ENCODE measurements at places on chromosomes 7 and 10. TPM values are rescaled to one million over a fixed set of nuclear protein-coding genes. Genes with fewer than 3 reads are reported as not detected.

DNA sequence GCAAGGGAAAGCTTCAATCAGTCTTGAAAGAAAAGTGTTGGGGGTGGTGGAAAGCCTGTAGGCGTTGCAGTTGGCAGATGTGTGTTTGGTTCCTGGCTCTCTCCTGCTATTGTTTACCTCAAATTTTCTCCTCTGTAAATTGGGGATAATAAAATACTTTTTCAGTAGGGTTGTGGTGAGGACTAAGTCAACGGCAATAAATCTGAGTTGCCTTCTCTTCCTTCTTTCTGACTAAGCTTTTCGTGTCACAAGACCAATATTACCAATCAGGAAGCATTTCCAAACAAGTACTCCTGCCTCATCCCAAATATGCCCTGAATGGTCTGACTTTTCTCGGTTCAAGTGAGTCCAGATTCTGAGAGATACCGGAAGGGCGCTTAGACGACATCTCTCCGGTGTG, 54.0 kb downstream of the CREB5 start:
- H3K36me3 ChIP-seq, result no peaks in the 10 kb centered on the region
- H3K4me3 ChIP-seq, result no peak overlapping the region
- no peaks in the 10 kb centered on the region for H3K27me3 ChIP-seq
- no peak for ATAC-seq
- no peak overlapping the region for H3K27ac ChIP-seq

- peak overlapping the region; percentile 98 for H3K27ac ChIP-seq
- no peaks in the 10 kb centered on the region for H3K27me3 ChIP-seq
- no peaks in the 10 kb centered on the region for H3K36me3 ChIP-seq
- no peak for ATAC-seq
Observed at GRCh38 chr7:27095050-27095896, 527 bp downstream of the HOXA1 start.

- H3K36me3 ChIP-seq, result no peaks in the 10 kb centered on the region
- no peak overlapping the region for H3K27ac ChIP-seq
- no peak for ATAC-seq
- H3K4me3 ChIP-seq, result no peak overlapping the region
- H3K4me1 ChIP-seq, result peaks cover 6% of the 10 kb centered on the region
Observed at GRCh38 chr7:148091882-148092281, 498.7 kb upstream of the C7orf33 start.

DNA sequence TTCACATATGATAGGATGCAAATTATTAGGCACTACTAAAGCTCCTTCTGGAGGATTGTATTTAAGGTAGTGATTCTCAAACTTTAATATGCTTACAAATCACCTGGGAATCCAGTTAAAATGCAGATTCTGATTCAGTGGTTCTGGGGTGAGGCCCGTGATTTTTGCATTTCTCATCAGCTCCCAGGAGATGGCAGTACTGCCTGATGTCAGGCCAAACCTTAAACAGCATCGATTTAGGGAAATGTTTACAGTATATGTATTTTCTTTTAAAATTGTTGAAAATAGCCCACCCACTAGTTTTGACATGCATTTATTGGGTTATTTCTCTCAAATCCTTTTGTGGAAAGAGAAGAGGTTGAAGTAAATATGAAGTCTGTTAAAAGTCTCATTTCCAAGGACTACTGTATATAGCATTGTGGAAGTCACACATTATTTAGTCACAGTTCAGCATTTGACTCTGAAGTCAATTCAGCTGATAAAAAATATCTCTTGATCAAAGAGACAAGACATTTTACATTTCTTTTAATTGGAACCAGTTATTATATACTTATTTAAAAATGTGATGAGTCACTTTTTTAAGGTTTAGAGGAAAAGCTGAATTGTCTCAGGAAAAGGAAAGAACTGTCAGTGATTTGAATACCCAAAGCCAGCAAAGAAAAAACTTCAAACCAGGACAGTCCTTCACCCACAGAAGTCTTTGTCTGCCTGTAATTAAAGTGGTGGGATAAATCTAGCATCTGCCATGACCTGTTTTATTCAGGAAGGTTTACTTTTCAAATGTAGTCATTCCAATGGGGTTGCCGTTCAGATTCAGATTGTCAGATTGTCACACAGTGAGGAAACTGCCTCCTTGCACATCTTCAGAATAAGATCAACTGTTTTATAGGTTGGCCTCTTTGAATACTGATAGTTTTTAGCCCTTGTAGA, 21.1 kb upstream of the HBP1 start:
- peaks cover 2% of the 10 kb centered on the region for H3K4me1 ChIP-seq
- no peaks in the 10 kb centered on the region for H3K36me3 ChIP-seq
- peak; percentile 43 for ATAC-seq
- H3K27ac ChIP-seq, result no peak overlapping the region
- no peaks in the 10 kb centered on the region for H3K27me3 ChIP-seq

DNA sequence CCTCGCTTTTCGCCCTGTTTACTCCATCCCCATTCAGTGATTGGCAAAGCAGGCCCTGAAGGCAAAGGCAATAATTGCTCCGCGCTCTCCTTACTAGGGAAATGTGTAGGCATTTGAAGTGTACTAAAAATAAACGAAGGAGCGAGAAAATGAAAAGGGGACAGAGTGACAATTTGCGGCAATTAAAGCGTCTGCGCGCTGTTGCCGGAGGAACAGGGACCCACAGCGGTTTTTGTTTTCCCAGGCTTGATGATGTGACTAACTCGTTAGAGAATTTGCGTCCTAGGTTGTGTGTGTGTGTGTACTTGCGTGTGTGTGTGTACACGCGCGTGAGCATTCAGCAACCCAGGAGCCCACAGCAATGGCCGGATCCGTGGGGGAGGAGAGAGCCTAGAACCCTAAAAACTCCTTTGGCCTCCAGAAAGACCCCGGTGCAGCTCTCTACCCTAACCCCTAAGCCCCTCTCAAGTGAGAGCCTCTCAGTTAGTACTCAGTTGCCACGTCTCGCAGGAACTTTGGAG, 7.8 kb upstream of the DLX6 start:
- H3K4me1 ChIP-seq, result peaks cover under 1% of the 10 kb centered on the region
- no peaks in the 10 kb centered on the region for H3K36me3 ChIP-seq
- no peak for ATAC-seq
- no peak overlapping the region for H3K27ac ChIP-seq

The HPSE2 gene
- total RNA-seq, result 72.5 TPM

- H3K4me3 ChIP-seq, result no peak overlapping the region
- no peak overlapping the region for H3K27ac ChIP-seq
- H3K36me3 ChIP-seq, result no peaks in the 10 kb centered on the region
- no peaks in the 10 kb centered on the region for H3K4me1 ChIP-seq
- no peaks in the 10 kb centered on the region for H3K27me3 ChIP-seq
Observed at GRCh38 chr10:95941115-95941514, 33.3 kb downstream of the CC2D2B start.

GRCh38 chr10:43255634-43256431, 11.0 kb downstream of the RASGEF1A start:
- no peaks in the 10 kb centered on the region for H3K4me1 ChIP-seq
- no peak for ATAC-seq

GRCh38 chr10:83119346-83119745, 1020.0 kb upstream of the GHITM start:
- H3K27me3 ChIP-seq, result no peaks in the 10 kb centered on the region
- ATAC-seq, result no peak
- H3K36me3 ChIP-seq, result no peaks in the 10 kb centered on the region
- no peak overlapping the region for H3K27ac ChIP-seq
- no peak overlapping the region for H3K4me3 ChIP-seq

- no peaks in the 10 kb centered on the region for H3K4me1 ChIP-seq
- no peak overlapping the region for H3K4me3 ChIP-seq
- no peaks in the 10 kb centered on the region for H3K27me3 ChIP-seq
- no peak for ATAC-seq
- no peaks in the 10 kb centered on the region for H3K36me3 ChIP-seq
Observed at GRCh38 chr7:57388761-57389160, 61.2 kb upstream of the ZNF716 start.

The ARHGAP22 gene
- 5.8 TPM for total RNA-seq

The ABCB1 gene
- 5.6 TPM for total RNA-seq

DNA sequence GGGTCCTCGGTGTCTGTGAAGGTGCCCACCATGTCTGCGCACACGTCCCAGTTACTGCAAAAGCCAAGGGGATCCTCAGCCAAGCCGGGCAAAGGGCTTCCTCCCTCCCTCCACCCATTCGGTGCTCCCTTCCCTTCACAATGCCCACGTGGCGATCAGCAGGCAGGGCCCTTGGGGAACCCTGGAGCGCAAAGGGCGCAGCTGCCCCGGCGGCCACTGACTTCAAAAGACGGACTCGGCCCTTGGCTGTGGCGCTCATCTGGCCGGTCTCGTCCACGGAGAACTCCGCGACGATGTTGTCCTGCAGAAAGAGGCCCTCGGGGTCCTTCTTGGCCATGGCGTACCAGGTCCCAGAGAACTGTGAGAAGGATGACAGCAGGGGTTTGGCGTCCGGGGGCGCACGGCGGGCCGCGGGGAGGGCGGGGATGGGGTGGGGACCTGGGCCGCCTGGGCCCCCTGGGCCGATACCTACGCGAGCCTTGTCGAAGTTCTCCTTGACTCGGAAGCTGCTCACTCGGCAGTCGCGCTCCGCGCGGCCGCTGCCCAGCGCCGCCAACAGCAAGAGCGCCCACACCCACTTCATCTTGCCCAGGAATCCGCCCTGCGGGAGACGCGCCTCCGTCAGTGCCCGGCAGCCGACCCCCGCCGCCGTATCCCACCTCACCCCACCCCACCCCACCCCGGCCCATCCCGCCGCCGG, 439 bp downstream of the RBP4 start:
- H3K36me3 ChIP-seq, result no peaks in the 10 kb centered on the region
- peaks cover 61% of the 10 kb centered on the region for H3K27me3 ChIP-seq
- no peak overlapping the region for H3K27ac ChIP-seq
- peak; percentile 42 for ATAC-seq

The CHN2 gene
- 10.3 TPM for total RNA-seq

The ERVW-1 gene
- not detected for total RNA-seq

DNA sequence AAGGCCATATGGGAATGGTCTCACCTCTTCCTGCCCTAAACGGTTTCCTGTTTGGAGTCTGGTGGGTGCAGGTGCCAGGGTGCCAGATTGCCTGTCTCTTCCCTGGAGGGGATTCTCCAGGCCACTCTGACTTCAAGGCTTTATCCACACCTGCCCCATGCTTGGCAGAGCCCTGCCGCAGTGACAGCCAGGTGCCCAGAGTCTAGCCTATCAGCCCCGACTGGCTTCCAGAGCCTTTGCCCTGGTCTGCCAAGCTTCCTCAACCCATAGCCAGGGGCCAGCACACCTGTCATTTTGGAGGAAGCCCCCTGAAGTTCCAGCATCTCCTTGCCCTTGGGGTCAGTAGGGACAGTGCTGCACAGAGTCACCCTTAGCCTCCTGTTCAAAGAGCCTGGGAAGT, 21.6 kb downstream of the TBATA start:
- ATAC-seq, result no peak
- no peak overlapping the region for H3K4me3 ChIP-seq
- no peaks in the 10 kb centered on the region for H3K36me3 ChIP-seq
- H3K27ac ChIP-seq, result no peak overlapping the region
- no peaks in the 10 kb centered on the region for H3K4me1 ChIP-seq
- H3K27me3 ChIP-seq, result peaks cover 9% of the 10 kb centered on the region

The AFAP1L2 gene
- 20.5 TPM for total RNA-seq

GRCh38 chr7:35748371-35748770, 52.5 kb upstream of the SEPTIN7 start:
- H3K27ac ChIP-seq, result no peak overlapping the region
- no peaks in the 10 kb centered on the region for H3K4me1 ChIP-seq
- no peaks in the 10 kb centered on the region for H3K27me3 ChIP-seq
- ATAC-seq, result no peak

The IFIT3 gene
- 9.5 TPM for total RNA-seq

- no peak for ATAC-seq
- no peaks in the 10 kb centered on the region for H3K4me1 ChIP-seq
- H3K27ac ChIP-seq, result no peak overlapping the region
- H3K27me3 ChIP-seq, result no peaks in the 10 kb centered on the region
- no peaks in the 10 kb centered on the region for H3K36me3 ChIP-seq
- H3K4me3 ChIP-seq, result no peak overlapping the region
Observed at GRCh38 chr7:48742079-48742798, 182.1 kb upstream of the CDC14C start.

DNA sequence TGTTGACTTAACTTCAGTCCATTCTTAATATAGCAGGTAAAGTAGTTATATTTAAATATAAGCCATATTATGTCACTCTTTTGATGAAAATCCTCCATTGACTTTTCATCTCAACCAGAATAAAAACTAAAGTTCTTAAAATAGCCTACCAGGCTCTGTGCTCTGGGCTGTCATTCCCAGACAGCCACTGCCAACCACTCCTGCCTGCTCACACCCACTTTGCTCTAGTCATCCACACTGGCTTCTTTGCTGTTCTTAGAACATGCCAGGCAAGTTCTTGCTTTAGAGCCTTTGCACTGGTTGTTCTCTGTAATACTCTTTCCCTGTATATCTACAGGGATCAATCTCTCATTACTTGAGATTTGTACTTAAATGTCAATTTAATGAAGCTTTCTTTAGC, 80.6 kb downstream of the ZEB1 start:
- no peaks in the 10 kb centered on the region for H3K27me3 ChIP-seq
- no peak overlapping the region for H3K4me3 ChIP-seq
- H3K36me3 ChIP-seq, result no peaks in the 10 kb centered on the region
- ATAC-seq, result no peak
- H3K27ac ChIP-seq, result no peak overlapping the region

The SLC26A3 gene
- total RNA-seq, result 10.3 TPM

- peaks cover 29% of the 10 kb centered on the region for H3K4me1 ChIP-seq
- no peaks in the 10 kb centered on the region for H3K27me3 ChIP-seq
- H3K36me3 ChIP-seq, result no peaks in the 10 kb centered on the region
- H3K4me3 ChIP-seq, result peak overlapping the region; percentile 67
- peak; percentile 92 for ATAC-seq
Observed at GRCh38 chr10:50417886-50418830, 166.8 kb upstream of the ASAH2 start.

DNA sequence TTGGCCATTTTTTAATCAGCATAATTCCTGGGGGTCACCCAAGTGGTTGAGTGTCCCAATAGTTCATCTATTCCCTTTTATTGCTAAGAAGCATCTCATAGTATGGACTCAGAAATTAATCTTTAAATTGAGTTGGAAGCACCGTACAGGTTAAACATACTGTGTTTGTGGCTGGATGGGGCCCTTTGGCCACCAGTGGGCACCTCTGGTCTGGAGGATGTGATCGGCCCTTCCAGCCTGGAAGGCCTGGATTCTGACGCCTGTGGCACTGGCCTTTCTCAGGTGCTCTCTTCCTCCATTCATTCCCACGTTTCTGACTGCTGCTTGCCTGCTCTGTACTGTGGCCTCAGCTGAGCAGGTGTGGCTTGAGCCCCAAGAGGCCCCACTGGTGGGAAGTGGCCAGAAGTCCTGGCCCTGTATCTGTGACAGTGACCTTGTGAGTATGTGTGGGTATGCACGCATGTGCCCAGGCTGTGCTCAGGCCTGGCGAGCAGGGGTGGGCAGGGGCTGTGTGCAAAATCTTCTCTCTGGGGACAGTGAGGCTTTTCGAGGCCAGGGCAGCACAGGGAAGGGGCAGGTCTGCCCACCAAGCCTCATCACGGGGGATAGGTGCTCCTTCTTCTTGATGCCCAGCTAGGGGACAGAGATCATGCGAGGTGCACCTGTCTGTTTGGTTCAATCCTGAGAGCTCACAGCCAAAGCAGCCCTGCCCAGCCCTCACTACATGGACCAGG, 30.1 kb downstream of the LDB3 start:
- no peaks in the 10 kb centered on the region for H3K36me3 ChIP-seq
- H3K27me3 ChIP-seq, result no peaks in the 10 kb centered on the region
- H3K27ac ChIP-seq, result no peak overlapping the region
- no peak overlapping the region for H3K4me3 ChIP-seq
- H3K4me1 ChIP-seq, result no peaks in the 10 kb centered on the region

GRCh38 chr10:79492256-79492655, 20.1 kb upstream of the EIF5AL1 start:
- no peak for ATAC-seq
- H3K27me3 ChIP-seq, result peaks cover 4% of the 10 kb centered on the region
- H3K4me3 ChIP-seq, result no peak overlapping the region
- H3K4me1 ChIP-seq, result peaks cover 9% of the 10 kb centered on the region
- H3K36me3 ChIP-seq, result no peaks in the 10 kb centered on the region

- no peak overlapping the region for H3K27ac ChIP-seq
- ATAC-seq, result no peak
- H3K27me3 ChIP-seq, result no peaks in the 10 kb centered on the region
- no peaks in the 10 kb centered on the region for H3K36me3 ChIP-seq
- H3K4me1 ChIP-seq, result peaks cover 17% of the 10 kb centered on the region
Observed at GRCh38 chr7:129606803-129607202, 4.7 kb upstream of the NRF1 start.

Measured in gastroesophageal sphincter (tissue), 4 donors.